KG1 (cell line): ENCODE measurements at places on chromosomes 2 and 18.

GRCh38 chr2:67399144-67399543, 2.0 kb downstream of the ETAA1 start:
- DNase-seq, result no peak

GRCh38 chr18:57276829-57277228, 75.5 kb upstream of the ST8SIA3 start:
- no peak for DNase-seq

- no peak for DNase-seq
Measured at GRCh38 chr2:212549463-212549862, 10.9 kb upstream of the ERBB4 start.

DNA sequence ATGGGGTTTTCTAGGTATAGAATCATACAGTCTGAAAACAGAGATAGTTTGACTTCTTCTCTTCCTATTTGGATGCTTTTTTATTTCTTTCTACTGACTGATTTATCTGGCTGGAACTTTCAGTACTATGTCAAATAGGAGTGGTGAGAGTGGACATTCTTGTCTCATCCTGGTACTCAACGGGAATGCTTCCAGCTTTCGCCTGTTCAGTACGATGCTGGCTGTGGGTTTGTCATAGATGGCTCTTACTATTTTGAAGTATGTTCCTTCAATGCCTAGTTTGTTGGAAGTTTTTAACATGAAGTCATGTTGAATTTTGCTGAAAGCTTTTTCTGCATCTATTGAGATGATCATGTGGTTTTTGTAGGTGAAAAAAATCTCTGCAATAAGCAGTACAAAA, 730.4 kb downstream of the PLCL1 start:
- no peak for DNase-seq

- no peak for DNase-seq
Measured at GRCh38 chr2:75994759-75995158, 284.0 kb upstream of the GCFC2 start.

GRCh38 chr2:46367286-46367685, 70.1 kb downstream of the EPAS1 start:
- no peak for DNase-seq

GRCh38 chr18:44915213-44915612, 234.5 kb downstream of the SETBP1 start:
- no peak for DNase-seq

DNA sequence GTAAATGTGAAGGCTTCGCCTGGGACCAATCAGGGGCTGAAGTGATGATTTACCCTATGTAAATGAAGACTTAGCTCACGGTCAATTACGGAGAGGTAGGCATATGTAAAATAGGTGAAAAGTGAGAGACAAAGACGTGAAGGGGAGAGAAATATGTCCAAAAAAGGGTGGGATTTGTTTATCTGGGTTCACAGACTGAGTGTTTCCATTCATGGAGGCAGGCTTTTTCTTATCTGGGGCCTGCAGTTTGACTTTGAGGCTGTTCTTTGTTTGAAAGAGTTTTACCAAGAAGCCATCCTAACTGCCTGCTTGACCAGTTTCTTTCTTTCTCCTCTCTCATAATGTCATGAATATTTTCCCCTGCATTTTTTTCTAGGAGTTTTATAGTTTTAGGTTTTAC, 202.7 kb downstream of the NYAP2 start:
- no peak for DNase-seq

GRCh38 chr2:27003857-27004256, 28.9 kb upstream of the TMEM214 start:
- no peak for DNase-seq

DNA sequence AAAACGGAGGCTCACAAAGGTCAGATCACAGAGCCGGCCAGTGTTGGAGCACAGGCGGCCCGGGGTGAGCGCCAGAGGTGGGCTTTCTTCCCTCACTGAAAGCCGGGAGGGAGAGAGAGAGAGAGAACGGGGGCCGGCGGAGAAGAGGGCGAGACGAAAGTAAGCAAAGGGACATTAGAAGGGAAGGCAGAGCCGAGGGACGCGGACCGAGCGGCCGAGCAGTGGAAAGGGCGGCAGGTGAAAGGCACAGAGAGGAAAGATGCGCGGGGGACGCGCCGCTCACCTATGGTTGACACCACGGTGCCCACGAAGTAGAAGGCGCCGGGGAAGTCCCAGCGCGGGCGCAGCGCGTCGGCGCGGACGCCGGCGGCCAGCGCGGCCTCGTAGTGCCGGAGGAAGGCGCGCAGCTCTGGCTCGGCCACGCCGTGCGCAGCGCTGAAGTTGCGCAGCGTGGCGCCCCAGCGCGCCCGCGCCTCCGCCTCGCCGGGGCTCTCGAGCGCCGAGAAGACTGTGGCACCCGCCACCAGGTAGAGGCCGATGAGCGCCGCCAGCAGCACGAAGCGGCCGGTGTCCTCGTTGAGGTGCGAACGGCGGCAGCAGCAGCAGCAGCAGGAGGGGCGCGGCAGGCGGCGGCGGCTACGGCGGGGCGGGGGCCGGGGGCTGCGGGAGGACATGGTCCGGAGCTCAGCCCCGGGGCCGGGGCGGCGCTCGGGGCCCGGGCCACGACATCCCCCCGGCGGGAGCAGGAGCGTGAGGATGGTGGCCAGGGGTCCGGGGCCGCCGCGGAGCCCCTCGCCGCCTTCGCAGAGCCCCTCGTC, 166.9 kb downstream of the MSH2 start:
- DNase-seq, result no peak

- DNase-seq, result no peak
Measured at GRCh38 chr2:46547223-46548102, 68.1 kb downstream of the TMEM247 start.

- no peak for DNase-seq
Measured at GRCh38 chr18:45201489-45201888, 413.8 kb upstream of the SLC14A2 start.

GRCh38 chr2:10460366-10460796, 12.3 kb upstream of the ODC1 start:
- DNase-seq, result no peak

DNA sequence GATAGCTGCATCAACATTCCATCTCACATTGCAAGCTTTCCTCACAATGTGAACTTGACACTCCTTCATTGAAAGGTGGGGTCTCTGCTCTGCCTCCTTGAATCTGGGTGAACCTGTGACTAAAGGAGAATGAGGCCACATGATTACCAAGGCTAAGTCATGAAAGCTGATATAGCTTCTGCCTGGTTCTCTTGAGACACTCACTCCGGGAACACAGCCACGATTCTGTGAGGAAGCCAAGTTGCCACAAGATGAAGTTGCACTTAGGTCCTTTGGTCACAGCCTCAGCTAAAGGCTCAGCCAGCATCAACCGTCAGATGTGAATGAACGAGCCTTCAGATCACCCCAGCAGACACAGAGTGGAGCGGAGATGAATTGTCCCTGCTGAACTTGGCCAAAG, 94.7 kb upstream of the FAM136A start:
- no peak for DNase-seq

DNA sequence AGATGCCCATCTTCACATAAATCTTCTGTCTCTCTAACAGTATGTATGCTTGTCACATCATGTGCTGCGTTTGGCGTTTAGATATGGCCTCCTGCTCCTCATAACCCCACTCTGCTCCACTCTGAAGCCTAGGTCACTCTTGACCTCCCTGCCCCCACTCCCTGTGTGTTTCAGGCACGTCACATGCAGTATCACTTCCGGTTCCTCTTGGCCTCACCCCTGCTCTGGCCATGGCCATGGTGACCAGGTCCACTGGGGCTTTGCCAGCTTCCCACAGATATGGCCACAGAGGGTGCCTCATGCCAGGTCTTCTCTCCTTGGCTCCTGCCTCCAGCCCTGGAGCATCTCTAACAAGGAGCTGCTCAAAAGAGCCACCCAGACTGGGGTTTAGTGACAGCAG, 160.0 kb downstream of the RNF152 start:
- DNase-seq, result no peak

DNA sequence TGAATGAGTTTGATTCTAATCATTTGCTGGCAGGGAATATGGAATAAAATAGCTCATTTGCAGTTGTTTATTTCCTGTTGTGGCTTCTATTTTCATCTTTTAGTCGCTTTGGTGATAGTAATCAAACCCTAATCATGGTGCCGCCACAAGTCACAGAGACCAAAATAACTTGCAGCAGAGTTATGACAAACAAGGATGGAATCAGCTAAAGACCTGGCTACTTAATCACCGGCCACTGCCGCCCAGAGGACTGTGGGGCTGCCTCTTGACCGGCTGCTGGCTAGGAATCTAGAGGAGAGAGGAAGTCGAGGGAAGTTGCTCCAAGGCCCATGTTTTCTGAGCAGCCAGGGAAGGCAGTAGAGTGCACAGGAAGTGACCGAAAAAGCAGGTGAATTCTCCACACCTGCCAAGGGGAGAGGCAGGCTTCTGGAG, 5.1 kb upstream of the SMAD7 start:
- DNase-seq, result no peak

DNA sequence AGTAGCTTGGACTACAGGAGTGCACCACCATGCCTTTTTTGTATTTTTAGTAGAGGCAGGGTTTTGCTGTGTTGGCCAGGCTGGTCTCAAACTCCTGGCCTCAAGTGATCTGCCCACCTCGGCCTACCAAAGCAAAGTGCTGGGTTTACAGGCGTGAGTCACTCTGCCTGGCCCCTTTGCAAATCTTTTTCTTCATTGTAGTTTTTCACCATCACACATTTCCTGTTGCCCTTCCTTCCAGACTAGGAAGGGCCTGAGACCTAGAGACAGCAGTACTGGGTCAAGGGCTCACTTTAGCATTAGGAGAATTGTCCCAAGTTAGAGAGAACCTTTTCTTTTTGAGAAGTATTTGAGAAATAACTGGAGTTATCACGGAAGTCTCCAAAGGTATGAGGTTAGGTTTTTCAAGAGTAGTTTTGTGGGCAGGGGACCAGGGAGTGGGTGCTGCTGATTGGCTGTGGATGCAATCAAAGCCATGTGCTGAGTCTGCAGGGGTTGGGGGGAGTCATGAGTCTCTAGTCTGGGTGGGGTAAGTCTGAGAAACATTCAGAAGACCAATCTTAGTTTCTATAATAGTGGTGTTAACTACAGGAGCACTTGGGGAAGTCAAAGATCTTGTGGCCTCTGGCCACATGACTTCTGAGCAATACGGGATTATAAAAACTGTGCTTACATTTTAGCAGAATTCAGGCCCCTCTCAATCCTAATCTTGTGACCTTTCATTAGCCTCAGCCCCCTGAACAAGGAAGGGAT, 23.7 kb downstream of the B3GNT2 start:
- DNase-seq, result no peak

DNA sequence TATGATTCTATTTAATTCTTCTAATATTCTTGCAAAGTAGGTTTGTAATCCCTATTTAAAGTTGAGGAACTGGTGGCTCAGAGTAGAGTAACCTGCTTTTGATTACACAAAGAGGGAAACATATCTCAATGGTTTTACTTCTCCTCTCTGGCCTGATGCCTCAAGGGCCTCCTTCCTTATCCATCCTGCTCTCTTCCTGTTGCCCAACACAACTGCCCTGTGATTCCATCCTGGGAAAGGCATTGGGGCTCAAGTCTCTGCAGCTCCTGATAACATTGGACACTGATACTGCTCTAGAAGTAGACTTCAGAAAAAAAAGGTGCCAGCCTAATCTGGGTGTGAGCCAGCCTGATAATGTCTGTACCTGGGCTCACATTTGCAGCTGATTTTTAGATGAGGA, 75.8 kb downstream of the RDH14 start:
- no peak for DNase-seq

DNA sequence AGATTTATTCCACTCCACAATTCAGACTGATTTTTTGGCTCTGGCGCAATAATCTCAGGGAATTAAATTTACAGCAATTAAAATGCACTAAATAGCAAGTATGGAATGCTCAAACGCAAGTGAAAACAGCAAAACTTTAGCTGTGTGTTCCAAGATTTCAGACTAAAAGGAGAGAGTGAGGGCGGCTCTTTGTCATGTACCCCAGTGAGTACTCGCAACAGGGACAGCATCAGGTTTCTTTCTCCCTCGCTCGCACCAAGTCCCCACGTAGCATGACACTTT, 1.1 kb downstream of the ROCK2 start:
- no peak for DNase-seq

DNA sequence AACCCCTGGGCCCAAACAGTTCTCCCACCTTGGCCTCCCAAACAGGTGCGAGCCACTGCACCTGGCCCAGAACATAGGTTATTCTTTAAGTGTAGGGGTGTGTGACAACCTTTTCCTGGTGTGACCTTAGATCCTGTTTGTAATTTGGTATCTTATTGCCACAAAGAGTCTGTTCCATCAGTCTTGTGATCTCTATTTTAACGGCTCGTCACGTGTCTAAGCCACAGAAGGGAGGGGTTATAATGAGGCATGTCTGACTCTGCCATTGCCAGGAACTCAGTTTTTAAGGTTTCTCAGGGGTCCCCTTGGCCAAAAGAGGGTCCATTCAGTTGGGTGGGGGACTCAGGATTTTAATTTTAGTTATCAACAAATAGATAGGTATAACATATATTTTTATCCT, 4.4 kb upstream of the ALS2 start:
- no peak for DNase-seq

GRCh38 chr2:165068487-165068757, 113.1 kb upstream of the SLC38A11 start:
- no peak for DNase-seq

GRCh38 chr2:145691659-145692058, 1171.7 kb upstream of the ZEB2 start:
- no peak for DNase-seq

GRCh38 chr2:128309280-128310093, 9.2 kb downstream of the HS6ST1 start:
- DNase-seq, result no peak

GRCh38 chr2:150484461-150485021, 2.9 kb downstream of the RND3 start:
- DNase-seq, result no peak

DNA sequence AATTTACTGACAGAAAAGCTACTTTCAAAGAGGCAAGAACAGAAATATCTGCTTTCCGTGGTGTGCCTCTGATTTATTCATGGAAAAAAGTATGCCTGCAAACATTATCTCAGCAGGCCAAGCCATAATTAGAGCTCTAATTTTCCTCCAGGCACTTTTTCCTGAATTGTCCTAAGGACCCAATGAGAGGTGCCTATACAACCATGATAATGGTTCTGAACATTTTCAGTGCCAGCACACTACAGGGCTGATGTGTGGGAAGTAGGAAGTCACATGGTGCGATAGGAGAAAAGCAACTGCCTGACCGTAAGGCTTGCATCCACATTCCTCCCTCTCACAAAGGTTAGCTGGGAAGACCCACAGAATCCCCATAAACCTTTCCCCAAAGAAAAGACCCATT, 45.9 kb upstream of the EGR4 start:
- DNase-seq, result no peak
